ENCODE measurements at places on chromosomes 3 and 15. TPM values are rescaled to one million over a fixed set of nuclear protein-coding genes. Genes with fewer than 3 reads are reported as not detected.

- no peak for DNase-seq
These were observed 27.4 kb downstream of the GLDN start for GRCh38 chr15:51368751-51369450.

GRCh38 chr3:134517791-134518190 lies 31.9 kb downstream of the CEP63 start:
- no peak for DNase-seq

GRCh38 chr3:57391767-57392166 lies 99.3 kb upstream of the ASB14 start:
- no peak for DNase-seq

- no peak for DNase-seq
These were observed 93.7 kb downstream of the FBLN2 start for GRCh38 chr3:13642597-13642996.

GRCh38 chr3:37620071-37620635 lies 241.5 kb upstream of the CTDSPL start:
- no peak for DNase-seq

GRCh38 chr15:27864086-27864485 lies 235.0 kb downstream of the OCA2 start:
- no peak for DNase-seq

DNA sequence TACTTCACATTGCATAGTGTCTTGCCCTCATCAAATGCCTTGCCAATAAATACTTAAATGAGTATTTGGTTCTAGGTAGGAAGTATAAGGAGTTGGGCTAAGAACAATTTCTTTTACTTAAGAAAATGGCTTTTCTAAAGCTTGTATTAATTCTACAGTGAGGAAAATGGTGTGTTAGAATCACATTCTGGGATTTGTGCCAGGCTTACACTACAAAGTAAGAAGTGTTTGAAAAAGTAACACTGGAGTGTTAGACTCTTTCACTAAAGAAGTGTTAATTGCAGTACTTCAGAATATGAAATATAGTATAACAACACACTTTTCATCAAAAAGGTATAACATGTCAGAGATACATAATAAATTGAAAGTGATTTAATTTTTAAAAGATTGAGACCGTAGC lies 328.7 kb downstream of the C3orf38 start:
- no peak for DNase-seq

DNA sequence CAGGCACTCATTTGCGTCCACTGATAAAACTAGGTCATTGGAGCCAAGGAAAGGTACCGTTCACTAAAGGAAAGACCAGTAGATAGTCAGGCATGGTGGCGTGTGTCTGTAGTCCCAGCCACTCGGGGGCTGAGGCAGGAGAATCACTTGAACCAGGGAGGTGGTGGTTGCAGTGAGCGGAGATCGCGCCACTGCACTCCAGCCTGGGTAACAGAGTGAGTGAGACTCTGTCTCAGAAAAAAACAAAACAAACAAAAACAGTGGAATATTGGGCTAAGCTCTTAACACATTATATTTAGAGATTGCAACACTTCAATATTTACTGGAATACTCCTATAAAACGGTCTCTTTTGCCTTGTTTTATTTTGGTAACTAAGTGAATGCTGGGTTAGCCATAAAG lies 17.4 kb downstream of the MAP2K1 start:
- DNase-seq = peak; percentile 33

DNA sequence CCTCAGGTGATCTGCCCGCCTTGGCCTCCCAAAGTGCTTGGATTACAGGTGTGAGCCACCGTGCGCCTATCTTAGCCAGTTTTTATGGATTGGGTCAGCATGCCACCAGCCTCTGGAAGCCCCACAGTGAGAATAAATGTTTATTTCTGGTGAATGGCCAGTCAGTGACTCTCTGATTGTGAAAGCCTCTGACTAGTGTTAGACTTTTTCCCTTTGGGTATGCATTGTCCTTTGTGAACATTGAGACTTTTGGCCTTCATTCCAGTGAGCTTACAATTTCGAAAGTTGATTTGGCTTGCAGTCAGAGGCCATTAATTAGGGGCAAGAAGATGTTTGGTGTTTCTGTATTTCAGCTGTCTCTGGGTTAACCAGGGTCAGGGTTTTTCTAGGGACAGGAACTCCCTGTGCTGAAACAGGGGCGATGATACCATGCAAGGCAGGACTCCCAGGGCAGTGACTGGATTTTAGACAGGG lies 274.5 kb upstream of the C2CD4B start:
- no peak for DNase-seq

- no peak for DNase-seq
These were observed 19.8 kb upstream of the SMAD6 start for GRCh38 chr15:66682246-66682645.

DNA sequence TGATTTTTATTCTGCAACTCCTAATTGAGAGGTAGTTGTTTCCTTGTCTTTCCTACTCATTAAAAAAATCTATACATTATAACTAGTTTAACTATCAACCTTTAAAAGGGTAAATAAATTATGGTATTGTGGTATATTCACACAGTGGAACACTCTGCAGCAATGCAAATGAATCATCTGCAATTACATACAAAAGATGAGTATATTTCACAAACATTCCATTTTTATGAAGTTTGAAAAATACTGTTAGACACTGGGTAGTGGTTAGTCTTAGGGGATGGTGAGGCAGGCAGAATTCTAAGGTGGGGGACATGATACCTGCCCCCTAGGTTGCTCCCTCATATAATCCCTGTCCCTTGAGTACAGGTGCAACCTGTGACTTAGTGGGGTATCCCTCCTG lies 44.0 kb upstream of the MAGI1 start:
- no peak for DNase-seq

The GABRG3 gene
- total RNA-seq = not detected

The PYGO1 gene
- 0.27 TPM for total RNA-seq

The KLHL18 gene
- total RNA-seq = 4.5 TPM

The TRA2B gene
- 42.5 TPM for total RNA-seq

The GOLGA6L2 gene
- total RNA-seq = not detected

The SHC4 gene
- 0.04 TPM for total RNA-seq

Data from right lobe of liver (tissue), 6 donors.